ENCODE measurements at places on chromosomes 7 and 10.

DNA sequence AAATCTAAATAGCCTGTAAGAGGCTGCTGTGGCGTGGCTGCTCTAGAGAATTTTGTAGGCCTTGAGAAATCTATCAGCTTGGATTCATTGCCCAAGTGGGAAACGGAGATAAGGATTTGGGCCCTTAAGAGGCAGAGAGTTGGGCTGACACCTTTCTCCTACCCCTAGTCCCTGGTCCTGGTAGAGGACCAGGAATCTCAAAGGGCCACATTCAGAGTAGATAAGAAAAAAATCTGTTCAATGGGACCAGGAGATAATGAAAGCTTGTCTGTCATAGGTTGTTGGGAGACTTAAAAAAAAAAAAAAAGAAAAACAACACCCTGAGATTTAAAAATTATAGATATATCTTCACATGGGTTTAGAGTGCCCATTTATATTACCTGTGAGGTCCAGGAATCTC is 17.8 kb downstream of the TMEM209 start:
- DNase-seq = no peak

- no peak for DNase-seq
These were observed 206.8 kb upstream of the HABP2 start for GRCh38 chr10:113345826-113346624.

- no peak for DNase-seq
These were observed 161.0 kb downstream of the USP6NL start for GRCh38 chr10:11450427-11450826.

DNA sequence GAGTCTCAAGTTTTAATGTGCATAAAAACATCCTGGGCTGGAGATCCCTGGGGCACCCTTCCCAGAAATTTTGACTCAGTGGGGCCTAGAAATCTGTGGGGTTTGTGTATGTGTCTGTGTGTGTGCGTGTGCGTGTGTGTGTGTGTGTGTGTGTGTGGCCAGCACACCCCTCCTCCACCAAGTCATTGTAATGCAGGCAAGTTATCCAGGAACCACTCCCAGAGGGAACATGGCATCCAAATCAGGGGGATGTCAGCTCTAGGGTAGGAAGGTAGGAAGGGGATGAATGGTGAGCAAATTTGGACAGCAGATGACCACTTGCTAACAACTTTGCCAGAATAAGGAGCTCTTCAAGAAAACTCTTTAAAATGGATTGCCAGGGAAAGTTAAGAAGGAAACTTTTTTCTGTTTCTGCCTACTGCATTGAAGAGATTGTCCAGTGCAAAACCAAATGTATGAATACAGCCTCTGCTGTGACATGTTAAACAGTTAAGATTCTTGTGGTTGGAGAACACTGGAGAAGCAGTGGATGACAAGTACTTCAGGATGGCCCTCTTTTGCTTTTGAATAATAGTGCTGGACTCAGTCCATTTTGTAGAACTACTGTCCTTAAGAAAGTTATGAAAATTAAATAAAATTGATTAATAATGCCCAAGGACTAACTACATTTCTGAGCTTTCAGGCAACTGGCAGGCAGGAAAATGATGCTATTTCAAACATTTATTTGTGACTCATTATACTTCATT is 12.3 kb downstream of the STAMBPL1 start:
- no peak for DNase-seq

DNA sequence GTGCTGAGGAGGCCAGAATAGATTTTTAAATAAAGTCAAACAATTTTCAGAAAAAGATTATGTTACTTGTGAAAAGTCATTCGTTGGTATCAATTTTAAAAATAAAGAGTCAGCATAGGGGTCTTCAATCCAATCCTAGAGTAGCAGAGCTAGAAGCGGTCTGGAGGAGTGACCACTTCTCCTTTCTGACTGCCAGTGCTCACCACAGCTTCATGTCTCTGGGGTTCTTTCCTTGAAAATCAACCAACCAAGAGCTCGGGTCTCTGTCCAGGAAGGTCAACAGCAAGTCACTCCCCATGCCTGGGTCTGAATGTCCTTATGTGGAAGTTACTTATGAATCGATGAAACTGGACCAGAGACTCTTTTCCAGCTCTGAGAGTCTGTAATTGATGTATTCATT is 14.3 kb downstream of the PTPRN2 start:
- DNase-seq = no peak

DNA sequence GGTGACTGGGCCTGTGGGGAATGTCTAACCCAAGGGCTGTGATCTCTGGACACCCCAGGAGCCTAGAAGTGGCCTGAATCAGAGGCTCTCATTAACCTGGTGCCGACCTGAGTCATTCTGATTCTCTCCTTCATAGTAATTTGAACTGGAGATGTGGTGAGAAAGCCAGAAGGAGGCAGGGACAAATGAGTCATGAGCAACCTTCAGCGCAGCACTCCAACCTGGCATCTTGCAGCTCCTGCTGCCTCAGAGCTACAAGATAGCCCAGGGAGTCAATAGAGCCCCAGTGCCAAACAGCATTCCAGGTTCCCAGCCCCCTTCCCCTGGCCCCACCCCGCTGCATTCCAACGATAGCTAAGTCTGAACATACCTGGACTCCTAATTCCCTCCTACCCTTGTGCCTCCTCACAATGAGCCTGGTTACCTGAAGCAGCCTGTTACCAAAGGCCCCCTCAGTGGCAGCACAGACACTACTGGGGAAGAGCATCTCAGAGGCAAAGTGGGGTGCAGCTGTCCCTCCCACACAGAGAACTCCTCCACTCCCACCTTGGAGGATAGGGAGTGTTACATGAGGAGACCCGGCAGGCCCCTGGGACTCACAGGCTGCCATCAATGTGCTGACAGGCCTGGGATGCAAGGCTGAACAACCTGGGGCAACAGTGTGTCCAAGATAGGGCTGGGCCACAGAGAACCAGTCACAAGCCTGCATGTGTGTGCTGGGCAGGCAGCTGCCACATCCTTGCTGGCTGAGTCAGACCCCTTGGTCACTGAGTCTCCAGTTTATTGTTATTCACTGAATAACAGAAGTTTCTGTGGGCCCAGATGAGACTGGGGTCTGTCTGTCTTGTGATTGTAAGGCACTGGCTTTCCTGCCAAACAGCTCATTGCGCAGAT is 76.8 kb upstream of the LEP start:
- DNase-seq = no peak

DNA sequence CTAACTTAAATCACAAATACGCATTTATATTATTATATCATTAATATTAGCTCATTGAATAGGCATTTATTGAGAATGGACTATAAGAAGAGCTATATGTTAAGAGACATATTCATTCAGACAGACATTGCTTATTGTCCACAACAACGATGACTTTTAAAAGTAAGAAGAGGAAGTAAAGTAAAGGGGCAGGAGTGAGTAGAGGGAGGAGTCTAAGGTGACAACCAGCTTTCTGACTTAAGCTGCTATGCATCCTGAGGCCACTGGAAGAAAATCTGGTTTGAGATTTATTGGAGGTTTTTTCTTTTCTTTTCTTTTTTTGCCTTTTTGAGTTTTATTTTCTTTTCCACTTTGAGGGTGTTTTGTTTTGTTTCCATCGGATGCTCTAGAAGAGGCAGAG is 723.5 kb downstream of the GRM8 start:
- no peak for DNase-seq

- no peak for DNase-seq
These were observed 13.5 kb upstream of the OCM start for GRCh38 chr7:5867060-5867459.

DNA sequence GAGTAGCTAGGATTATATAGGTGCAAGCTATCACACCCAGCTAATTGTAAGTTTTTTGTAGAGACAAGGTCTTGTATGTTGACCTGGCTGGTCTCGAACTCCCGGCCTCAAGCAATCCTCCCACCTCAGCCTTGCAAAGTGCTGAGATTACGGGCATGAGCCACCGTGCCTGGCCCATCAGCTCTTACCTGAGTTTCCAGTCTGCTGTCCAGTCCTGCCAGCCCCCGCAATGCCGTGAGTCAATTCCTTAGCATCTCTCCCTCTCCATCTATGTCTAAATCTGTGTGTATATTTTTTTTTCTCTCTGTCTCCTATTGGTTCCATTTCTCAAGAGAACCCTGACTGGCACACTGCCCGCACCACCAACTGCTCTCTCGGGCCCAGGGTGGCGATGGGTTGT is 127.6 kb downstream of the ACTR3B start:
- DNase-seq = no peak

- no peak for DNase-seq
These were observed 5.3 kb downstream of the PTF1A start for GRCh38 chr10:23197416-23197861.

GRCh38 chr7:134780166-134780828 is 863 bp downstream of the CALD1 start:
- no peak for DNase-seq

DNA sequence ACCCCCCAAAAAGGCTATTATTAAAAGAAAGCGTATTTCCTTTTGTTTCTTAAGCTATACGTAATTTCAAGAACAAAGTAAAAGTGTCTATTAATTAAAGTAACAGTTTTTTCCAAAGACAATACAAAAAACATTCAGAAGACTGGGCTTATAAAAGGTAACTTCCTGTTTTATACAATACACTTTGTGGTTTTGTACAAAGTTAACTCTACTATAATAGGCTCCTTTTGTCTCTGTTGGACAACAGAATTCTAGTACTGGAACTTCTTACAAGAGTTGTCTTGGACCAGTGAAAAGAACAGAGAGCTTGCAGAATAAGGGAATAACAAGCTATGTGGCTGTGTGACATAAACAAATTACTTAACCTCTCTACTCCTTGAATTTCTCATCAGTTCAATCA is 21.5 kb downstream of the SFMBT2 start:
- no peak for DNase-seq

DNA sequence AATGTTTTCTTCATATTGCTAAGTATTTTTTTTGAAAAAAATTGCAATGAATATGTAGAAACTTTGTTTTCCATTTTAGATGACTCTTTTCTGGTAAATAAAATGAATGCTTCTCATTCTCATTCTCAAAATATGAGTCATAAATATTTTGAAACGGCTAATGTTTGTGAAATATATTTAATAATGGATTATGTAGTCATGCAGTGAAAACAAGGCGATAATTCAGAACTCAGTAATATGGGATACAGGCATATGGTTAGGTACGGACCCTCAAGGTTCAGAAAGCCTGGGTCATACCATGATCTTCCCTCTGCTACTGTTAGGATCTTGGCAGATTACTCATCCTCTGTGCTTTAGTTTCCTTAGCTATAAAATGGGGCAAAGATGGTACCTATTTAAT is 46.2 kb upstream of the SLC39A12 start:
- DNase-seq = no peak

DNA sequence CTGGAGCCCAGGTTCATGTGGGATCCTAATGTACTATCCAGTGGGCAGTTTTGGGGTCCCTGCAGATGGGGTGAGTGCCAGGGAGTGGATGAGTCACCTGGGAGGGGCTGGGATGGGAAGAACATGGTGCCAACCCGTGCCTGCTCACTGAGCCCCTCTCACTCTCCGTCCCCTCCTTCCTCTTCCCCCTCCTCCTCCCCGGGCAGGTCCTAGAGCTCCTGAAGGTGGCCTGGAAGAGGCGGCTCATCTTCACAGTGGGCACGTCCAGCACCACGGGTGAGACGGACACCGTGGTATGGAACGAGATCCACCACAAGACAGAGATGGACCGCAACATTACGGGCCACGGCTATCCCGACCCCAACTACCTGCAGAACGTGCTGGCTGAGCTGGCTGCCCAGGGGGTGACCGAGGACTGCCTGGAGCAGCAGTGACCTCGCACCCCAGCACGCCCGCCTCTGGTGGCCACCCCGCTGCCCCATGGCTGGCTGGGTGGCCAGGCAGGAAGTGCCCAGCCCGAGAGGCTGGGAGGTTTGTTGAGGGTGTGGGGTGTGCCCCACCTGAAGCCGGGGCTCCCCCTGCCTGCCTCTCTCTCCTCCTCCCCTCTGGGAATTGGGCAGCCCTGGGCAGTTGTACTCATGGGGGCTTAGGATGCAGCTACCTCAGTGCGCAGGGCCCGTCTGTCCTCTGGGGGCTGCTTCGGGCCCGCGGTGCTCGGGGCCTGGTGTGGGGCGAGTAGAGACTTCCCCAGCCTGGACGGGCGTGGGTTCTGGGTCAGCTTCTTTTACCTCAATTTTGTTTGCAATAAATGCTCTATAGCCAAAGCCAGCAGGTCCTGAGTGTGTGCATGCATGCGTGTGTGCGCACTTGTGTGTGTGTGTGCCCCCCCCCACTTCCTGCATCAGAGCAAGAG is 4.9 kb upstream of the UPK3B start:
- DNase-seq = no peak

GRCh38 chr10:95789902-95790301 is 33.9 kb downstream of the ENTPD1 start:
- no peak for DNase-seq

GRCh38 chr7:121344497-121344896 is 15.7 kb downstream of the WNT16 start:
- DNase-seq = no peak

- DNase-seq = no peak
These were observed 82.9 kb upstream of the OGDHL start for GRCh38 chr10:49844775-49845595.

DNA sequence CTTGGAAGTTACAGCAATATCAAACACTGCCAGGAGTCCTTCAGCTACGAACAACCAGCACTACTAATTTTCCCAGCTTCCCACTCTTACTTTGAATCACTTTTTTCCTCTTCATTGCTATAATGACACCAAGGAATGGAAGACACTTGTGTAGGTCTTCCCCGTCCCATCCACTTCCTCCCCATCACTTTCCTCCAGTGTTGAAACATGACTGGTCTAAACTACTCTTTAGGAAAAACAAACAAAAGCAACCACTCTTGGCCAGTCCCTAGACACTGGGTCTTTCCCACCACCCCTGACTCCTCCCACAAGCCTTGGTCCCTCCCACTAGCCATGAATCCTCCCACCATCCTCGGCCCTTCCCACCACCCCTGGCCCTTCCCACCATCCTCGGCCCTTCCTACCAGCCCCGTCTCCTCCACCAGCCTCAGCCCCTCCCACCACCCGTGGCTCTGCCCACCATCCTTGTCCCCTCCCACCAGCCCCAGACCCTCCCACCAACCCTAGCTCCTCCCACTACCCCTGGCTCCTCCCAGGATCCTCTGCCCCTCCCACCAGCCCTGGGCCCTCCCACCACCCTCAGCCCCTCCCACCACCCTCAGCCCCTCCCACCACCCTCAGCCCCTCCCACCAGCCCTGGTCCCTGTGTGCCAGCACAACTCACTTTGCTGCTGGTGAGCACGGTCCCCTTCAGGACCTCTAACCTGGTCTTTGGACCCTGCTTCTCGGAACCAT is 68.5 kb downstream of the CXCL12 start:
- DNase-seq = no peak

DNA sequence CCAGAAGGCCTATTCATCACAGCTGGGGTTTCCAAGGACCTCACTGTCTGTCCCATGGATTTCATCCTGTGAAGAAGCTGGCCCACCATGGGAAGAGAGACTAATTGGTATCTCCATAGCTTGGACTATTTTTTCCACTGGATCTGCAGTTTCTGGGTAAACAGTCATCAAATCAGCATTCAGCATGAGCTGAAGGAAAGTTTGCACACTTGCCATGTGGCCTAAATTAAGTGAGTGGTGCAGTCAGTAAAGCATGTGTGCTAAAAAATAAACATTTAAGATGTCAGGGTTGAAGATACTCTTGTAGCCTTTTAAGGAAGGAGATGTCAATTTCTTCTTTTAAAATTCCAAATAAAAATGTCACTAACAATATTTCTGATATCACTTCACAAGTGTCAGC is 381.1 kb upstream of the ZMIZ1 start:
- no peak for DNase-seq

Data from effector CD4-positive, alpha-beta T cell (primary cell).